ENCODE measurements at places on chromosomes 6 and 20. TPM values are rescaled to one million over a fixed set of nuclear protein-coding genes. Genes with fewer than 3 reads are reported as not detected.

DNA sequence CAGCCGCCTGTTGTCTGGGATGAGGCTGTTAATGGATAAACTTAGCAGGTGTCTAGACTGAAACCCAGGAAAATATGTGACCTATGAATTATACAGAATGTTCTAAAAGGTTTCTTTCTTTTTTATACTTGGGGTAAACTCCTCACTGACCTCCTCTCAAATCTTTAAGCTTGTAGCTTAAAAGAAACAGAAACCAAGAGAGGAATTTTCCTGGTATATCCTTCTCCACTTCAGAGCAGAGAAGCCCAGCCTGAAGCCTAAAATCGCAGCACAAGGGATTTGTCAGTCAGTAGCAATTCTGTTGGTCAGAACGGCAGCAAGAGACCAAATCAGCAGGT lies 99.4 kb upstream of the RIPOR2 start:
- DNase-seq = no peak

- no peak for DNase-seq
Observed at GRCh38 chr6:36505744-36506534, 41.3 kb downstream of the STK38 start.

- no peak for DNase-seq
Observed at GRCh38 chr6:5679691-5680090, 327.0 kb downstream of the NRN1 start.

DNA sequence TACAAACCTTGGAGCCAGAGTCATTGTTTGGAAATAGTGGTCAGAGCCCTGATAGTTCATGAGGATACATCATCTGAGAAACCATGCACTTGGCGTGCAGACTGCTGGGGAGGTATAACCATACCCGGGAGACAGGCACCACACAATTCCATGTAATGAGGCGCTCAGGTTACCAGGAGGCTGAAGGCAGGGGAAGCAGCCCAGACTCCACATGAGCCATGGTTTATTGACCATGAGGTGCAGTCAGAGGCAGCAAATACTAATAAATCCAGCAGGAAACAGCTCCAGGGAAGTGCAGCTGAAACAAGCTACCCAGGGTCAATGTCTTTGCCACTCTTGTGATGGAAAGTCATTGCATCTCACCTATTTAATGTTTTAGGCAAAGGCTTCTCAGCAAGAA lies 156.0 kb downstream of the TBC1D7 start:
- no peak for DNase-seq

DNA sequence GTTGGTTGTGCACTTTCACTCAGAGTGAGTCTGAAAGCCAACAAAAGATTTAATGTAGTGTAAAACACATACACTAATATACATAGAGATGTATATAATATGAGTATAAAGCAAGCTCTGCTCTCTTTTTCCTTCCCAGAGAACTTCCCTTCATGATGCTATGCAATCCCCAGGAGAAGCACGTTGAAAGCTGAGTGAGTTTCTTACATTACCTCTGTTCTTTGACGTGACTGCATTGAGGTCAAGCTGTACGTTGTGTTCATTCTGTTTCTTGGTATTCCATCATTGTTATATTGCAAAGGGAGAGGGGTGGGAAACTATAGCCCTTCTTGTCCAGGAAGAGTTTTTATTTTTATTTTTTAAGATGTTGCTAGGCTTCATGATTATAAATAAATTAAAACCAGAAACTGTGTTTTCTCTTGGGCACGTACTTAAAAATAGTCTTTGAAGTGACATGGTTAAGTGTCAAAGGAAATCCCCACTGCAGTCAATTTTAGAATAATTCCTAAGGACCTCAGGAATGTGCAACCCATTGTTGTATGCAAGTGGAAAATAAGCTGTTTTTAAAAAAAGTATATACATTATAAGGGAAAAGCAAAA lies 651.0 kb downstream of the CD109 start:
- DNase-seq = no peak

Gene MYH7B
- 177 TPM for total RNA-seq

Gene ZNF318
- 14.9 TPM for total RNA-seq

Gene SDCBP2
- 0.62 TPM for total RNA-seq

Gene LRFN2
- not detected for total RNA-seq

Data from heart right ventricle (tissue), 16 donors.